NCI-H1930 (cell line): ENCODE measurements at places on chromosomes 3 and 15.

GRCh38 chr3:90091549-90091948 lies 984.1 kb downstream of the EPHA3 start:
- DNase-seq, result no peak

- DNase-seq, result no peak
Measured at GRCh38 chr15:95405447-95405846, 925.1 kb upstream of the NR2F2 start.

DNA sequence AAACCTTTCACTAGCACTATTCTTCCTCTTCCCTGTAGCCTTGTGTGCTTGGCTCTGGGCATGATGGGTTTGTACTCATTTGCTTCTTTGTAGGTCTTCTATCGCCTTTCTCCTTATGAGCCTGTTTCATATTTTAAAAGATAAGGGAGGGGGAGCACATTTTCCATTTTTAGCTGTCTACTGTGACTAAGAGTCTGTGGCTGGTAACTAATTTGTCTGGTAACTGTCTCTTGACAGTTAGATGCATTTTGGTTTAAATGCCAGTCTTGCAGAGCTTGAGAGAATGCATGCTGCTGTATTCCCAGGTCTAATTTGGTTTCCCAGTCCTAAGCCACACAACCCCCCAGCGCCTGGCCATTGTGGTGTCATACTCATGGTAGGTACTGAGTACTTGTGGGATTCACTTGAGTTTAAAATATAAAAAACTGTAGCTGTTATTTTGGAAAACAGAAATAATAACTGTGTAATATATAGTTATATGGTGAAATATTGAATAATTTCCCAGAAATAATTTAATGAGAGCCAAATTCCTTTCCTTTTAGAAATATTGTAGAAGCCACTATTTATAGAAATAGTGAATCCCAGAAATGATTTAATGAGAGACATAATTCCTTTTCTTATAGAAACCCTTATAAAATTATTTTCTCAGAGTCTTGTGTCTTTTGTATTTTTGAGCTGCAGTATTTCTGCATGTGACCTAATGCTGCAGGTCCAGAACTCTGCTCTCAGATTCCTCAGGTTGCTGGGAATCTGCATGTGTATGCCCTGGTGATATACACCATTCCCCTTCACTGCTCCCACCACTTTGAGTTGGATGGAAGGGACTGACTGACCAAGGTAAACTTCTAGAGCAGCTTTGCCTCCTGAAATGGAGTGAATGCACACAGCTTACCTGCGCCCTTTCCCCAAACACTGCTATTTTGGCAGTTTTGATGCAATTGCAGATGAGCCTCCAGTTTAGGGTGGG lies 13.9 kb upstream of the GPR171 start:
- no peak for DNase-seq

DNA sequence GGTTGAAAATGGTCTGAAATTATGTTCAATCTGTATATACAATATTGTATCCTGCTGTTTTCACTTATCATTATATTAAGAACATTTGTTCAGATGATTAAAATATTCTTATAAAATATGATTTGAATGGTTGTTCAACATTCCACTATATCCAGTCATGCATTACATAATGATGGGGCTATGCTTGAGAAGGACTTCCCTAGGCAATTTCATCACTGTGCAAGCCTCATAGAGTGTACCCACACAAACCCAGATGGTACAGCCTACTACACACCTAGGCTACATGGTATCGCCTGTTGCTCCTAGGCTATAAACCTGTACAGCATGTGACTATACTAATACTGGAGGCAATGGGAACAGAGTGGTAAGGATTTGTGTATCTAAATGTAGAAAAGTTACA lies 30.5 kb downstream of the SLC7A14 start:
- no peak for DNase-seq

- no peak for DNase-seq
Measured at GRCh38 chr3:162134571-162134970, 638.0 kb downstream of the OTOL1 start.

DNA sequence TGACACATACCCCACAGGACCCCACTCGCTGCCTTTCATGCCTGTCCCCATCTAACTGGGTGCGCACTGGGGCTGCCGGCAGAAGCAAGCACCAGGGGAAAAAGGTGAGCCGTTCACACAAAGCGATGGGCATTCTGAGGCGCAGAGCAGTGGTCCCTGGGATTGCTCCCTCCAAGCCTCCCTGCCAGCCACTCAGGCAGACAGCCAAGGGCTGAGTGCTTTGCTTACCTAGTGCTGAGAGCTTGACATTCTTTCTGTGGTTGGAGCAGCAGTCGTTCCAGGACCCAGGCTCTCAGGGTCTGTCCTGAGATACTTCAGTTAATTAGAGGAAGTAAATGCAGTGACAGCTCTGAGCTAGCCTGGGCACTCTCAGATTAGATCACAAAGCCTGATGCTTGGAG lies 5.7 kb downstream of the ESYT3 start:
- DNase-seq, result no peak

DNA sequence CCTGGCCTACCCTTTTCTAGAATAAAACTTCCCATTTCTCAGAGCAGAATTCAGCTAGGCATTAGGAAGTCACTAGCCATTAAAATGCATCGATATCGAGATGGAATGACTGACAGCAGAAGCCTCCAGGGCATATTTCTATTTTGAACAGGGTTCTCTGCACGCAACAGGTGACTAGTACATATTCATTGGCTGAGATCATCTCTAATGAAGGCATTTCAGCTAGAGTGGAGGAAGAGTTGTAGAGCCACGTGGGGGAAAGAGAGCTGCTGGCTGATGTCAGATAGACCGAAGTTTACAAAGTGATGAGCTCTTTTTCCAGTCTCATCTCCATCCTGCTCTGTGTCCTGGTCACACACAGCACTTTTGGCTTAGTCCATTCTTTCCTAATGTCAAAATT lies 7.5 kb downstream of the TMEM40 start:
- no peak for DNase-seq

DNA sequence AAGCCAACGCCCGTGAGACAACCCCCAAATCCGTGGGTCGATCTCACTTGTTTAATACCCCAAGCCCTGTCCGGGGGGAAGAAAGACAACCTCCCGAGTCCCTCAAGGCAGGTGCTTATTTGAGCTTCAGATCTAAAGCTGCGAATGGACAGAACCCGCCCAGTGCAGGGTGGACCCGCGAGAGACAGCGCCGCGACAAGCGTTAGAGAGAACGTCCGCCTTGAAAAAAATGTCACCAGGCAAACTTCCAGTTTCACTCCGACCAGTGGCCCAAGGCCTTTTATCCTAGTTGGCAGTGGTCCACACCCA lies 740 bp upstream of the OXSR1 start:
- no peak for DNase-seq

DNA sequence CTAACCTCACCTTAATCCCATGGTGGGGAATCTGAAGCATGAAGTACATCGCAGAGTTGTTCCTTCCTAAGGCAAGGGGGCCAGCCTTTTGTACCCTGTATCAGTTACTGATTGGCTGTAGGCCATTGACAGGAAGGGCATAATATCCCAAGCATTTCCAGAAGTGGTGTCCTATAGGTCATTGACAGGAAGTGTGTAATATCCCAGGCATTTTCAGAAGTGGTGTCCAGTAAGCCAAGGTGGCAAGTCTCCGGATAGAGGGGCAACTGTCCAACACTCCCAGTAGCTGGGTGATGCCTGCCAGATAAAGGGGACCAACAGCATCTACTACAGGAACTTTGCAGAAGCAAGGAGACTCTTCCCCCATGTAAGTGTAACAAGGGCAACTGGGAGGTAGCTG lies 52.1 kb upstream of the MYRIP start:
- no peak for DNase-seq

- DNase-seq, result peak; percentile 7
Measured at GRCh38 chr3:8200996-8201395, 300.6 kb upstream of the LMCD1 start.

DNA sequence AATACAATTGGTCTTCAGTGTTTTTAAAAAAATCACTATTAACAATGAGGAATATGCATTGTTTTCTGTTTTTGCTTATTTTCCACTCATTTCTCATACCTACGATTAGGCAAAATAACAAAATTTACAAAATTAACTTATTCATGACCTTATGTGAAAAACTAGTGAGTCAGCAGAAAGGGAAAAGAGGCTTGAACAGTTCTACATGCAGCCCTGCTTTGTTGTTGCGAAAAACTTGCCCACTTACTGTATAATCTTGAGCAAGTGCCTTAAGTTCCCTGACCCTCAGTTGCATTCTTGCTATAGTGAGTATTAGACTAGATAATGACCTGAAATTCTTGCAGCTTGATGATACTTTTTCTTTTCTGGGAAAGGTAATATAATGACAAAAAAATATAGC lies 551.1 kb upstream of the BCHE start:
- no peak for DNase-seq

DNA sequence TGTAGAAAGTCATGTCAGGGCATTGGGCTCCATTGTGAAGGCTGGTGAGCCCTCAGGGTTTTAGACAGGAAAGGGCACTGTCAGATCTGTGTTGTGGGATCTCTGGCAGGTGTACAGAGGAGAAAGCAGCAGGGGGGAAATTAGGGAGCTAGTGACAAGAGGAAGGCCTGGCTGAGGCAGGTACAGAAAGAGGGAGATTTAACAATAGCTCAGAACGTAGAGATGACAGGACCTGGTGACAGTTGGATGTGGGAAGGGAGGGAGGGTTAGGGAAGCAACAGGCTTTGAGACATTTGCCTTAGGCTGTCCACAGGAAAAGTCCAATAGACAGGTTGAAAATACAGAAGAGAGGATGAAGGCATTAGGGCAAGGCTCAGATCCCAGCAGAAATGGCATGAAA lies 288.1 kb downstream of the EPHB1 start:
- no peak for DNase-seq

- no peak for DNase-seq
Measured at GRCh38 chr3:192597506-192597905, 129.8 kb downstream of the FGF12 start.

DNA sequence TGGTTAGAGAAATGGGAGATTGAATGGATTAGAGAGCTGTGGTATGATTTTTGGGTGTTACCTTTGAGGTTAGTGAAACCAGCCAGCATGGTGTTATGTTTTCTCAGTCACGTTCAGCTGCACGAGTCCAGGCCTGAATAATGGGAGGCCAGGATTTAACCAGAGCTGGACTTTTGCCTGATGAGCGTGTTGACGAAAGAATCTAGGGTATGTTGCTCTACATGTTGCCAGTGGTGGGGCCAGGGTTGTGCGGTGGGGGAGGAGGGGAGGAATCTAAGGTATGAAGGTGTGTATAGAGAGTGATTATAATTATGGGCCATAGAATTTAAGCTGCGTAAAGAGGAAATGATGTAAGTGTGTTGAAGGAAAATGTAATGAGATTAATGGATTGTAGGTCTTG lies 22.8 kb downstream of the MINDY2 start:
- no peak for DNase-seq

- no peak for DNase-seq
Measured at GRCh38 chr3:31581660-31582059, 48.9 kb downstream of the STT3B start.

DNA sequence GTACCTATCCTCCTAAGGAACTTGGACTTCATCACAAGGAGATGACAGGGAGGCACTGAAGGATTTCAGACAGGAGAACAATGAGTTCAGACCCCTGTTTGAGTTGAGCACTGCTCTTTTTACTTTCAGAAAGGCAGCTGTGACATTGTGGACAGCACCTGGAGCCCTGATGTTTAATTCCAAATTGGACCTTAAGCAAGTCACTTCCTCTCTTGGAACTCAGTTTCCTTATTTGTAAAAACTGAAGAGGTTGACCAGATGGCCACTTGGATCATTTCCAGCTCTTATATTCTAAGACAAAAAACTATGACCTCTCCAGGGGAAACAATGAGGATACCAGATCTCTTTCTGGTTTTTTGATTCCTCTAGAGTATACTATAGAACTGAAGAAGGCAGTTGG lies 34.1 kb upstream of the SMAD3 start:
- no peak for DNase-seq

GRCh38 chr3:139140553-139140952 lies 95.9 kb upstream of the PRR23C start:
- no peak for DNase-seq

DNA sequence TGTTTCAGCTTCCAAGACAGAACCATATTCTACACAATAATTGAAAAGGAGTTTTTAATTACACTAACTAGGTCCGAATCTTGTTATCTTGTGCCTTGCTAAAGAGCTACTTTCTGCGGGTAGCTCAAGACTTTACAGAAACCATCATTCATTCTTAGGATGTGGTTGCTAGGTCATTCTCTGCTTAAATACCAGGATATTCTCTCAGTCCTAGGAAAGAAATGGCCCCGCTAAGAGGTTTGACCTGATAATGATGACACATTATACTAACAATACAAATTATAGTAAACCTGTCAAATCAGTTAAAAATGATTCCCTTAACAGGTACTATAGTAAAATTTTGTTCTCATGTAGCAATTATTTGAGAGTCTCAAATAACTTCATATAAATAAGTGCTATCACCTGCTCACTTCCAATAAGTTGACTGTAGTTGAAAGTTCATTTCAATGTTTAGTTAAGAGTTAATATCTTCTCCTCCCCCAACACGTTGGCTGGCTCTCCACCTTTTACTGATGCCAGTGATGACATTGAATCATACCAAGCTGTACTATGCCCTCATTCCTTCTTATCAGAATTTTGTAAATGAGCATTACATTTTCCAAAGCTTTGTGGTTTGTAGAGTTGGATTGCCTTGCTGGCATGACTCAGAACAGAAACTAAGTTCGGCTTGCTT lies 3.6 kb upstream of the C3orf85 start:
- DNase-seq, result no peak

DNA sequence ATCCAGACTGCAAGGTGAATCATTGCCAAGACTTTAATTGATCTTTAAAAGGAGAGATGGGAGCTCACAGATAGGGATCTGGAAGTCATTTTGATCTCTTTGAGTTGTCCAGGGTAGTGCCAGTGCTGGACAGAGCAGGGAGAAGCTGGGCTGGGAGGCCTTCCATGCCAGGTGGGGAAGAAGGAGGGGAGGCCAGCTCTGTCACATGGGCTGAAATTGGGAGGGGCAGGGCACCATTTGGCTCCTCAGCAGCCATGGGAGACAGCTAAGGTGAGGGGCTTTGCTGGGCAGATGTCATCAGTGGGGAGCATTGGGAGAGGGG lies 23.4 kb downstream of the SMAD6 start:
- no peak for DNase-seq

- DNase-seq, result no peak
Measured at GRCh38 chr3:186307594-186308221, 54.3 kb downstream of the DGKG start.

GRCh38 chr3:50246517-50246954 lies 10.5 kb downstream of the GNAI2 start:
- DNase-seq, result no peak

- no peak for DNase-seq
Measured at GRCh38 chr15:80789796-80790195, 10.6 kb downstream of the CEMIP start.

DNA sequence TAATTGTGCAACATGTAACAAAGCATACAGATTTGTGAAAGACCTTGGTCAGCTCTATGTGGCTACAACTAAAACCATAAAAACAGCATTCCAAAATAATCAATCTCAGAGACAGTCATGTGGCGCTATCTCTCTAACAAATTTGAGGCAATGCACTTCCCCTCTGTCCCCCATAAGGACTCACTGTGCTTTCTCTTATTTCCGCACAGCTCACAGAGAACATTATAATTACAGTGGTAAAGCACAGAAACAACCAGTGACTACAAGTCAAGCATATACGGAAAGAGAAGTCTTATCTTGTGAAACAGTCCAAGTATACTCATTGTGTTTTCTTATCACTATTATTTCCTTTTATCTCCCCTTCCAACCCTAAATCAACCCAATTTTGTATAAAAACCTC lies 64.3 kb downstream of the RYK start:
- no peak for DNase-seq

- no peak for DNase-seq
Measured at GRCh38 chr3:33636125-33636850, 81.8 kb downstream of the CLASP2 start.

GRCh38 chr3:64638981-64639481 lies 48.8 kb downstream of the ADAMTS9 start:
- no peak for DNase-seq
